ENCODE measurements at places on chromosomes 1 and 21. TPM values are rescaled to one million over a fixed set of nuclear protein-coding genes. Genes with fewer than 3 reads are reported as not detected.
A peak's percentile ranks its signal among the peaks of the same experiment; 100 is the strongest.

GRCh38 chr1:26900815-26901511, 696 bp upstream of the GPATCH3 start:
- peak overlapping the region; percentile 84 for H3K4me3 ChIP-seq
- peak overlapping the region; percentile 94 for H3K27ac ChIP-seq
- no peaks in the 10 kb centered on the region for H3K27me3 ChIP-seq
- peaks cover 6% of the 10 kb centered on the region for H3K36me3 ChIP-seq
- DNase-seq = no peak

DNA sequence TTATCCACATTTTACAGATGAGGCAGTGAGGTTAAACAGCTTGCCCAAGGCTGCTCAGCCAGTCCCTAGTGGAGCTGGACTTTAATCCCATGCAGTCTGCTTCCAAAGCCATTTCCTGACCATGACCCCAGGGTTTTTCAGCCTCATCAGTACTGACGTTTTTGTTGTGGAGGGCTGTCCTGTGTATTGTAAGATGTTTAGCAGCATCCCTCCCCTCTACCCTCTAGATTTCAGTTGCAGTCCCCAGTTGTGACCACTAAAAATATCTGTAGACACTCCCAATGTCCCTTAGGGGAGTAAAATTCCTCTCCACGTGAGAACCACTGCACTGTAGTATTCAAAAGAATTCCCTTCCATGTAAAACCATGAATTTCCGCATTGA, 30.2 kb upstream of the C1orf105 start:
- no peak overlapping the region for H3K4me3 ChIP-seq
- H3K27me3 ChIP-seq = no peaks in the 10 kb centered on the region
- H3K36me3 ChIP-seq = no peaks in the 10 kb centered on the region
- peak; percentile 13 for DNase-seq

DNA sequence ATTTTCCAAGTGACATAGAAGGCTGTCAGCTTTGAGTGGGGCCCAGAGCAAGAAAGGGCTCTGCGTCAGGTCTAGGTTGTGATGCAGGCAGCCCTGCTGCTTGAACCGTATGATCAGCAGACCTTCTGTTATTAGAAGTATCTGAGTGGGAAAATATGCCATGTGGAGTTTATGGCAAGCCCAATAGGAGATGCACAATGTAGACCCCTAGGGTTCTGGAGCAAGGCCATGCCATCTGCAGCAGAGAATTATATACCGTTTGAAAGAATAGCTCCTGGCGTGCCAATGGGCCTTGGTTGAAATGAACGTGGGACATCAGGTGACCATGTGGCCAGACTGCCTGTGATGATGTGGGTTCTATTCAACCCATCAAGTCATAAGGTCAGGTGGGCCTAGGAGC, 44.1 kb upstream of the ZBTB18 start:
- H3K4me3 ChIP-seq = no peak overlapping the region
- peaks cover 16% of the 10 kb centered on the region for H3K4me1 ChIP-seq
- no peak for DNase-seq
- H3K27ac ChIP-seq = no peak overlapping the region

- peak; percentile 65 for DNase-seq
- 0 out of 2 replicates have a peak overlapping the region, but pooled peaks have one; percentile 23 for H3K4me3 ChIP-seq
- H3K27me3 ChIP-seq = no peaks in the 10 kb centered on the region
Observed at GRCh38 chr1:207025146-207025880, 7.2 kb downstream of the C1orf116 start.

- no peaks in the 10 kb centered on the region for H3K27me3 ChIP-seq
- DNase-seq = peak; percentile 10
Observed at GRCh38 chr1:234655328-234656069, 45.5 kb upstream of the IRF2BP2 start.

DNA sequence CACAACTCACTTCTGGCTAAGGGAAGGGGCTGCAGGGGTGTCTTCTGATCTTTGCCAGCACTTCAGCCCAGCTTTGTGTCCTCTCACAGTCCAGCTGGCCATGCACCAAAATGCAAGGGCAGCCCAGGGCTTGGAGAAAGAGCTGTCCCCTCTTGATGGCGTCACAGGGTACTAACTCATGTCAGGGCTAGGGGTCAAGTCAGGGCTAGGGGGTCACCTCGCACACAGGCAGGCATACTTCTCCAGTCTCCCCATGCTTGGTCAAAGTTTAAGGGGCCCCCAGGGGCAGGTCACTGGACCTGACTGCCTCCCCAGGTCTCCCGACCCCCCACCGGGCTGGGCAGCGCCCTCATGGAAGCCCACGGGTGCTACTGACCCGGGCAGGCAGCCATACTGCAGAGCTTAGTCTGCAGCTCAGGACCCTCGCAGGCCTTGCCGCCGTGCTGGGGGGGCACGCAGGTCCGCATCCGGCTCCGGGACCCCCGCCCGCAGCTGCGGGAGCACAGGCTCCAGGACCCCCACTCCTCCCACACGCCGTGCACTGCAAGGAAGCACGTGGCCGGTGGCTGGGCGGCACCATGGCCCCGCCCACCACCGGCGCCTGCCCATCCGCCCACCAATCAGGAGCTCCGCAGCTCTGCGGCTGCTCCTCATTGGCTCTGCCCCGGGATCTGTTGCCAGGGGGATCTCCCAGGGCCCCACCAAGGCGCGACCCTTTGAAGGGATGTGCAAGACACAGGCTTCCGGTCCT, 21.5 kb downstream of the ADGRB2 start:
- no peaks in the 10 kb centered on the region for H3K36me3 ChIP-seq
- H3K27me3 ChIP-seq = no peaks in the 10 kb centered on the region
- no peak overlapping the region for H3K27ac ChIP-seq

DNA sequence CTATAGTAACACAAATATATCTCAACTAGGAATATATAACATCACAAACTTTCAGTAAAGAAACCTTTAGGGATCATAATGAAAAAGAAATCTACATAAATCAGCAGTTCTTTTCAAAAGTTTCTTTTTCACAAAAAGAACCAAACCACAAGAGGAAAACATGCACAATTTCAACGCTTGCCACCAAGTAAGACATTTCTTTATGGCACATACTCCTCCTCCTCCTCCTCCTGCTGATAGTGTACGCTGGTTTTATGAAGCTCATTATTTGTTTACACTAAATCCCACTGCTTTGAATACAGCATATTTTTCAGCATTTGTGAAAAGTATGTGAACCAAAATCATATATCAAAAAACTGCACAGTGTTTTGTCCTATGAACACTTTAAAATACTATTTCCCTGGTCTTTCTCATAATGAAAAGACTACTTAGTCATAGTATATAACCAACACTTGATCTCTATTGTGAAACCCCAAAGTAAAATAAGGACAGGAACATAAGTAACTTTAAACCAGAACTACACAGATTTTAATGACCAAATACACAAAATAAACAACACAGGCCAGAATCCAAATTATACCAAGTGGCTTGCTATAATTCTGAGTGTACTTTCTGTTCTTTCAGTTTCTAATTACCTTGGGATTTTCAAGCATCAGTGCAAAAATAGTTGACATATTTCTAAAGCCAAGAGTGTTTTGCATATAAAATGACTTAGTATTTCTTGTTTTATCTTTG, 184.2 kb downstream of the EIF4G3 start:
- no peaks in the 10 kb centered on the region for H3K27me3 ChIP-seq
- peaks cover 14% of the 10 kb centered on the region for H3K4me1 ChIP-seq
- H3K4me3 ChIP-seq = no peak overlapping the region
- no peaks in the 10 kb centered on the region for H3K36me3 ChIP-seq

GRCh38 chr1:211609120-211610024, 30.4 kb upstream of the SLC30A1 start:
- no peaks in the 10 kb centered on the region for H3K36me3 ChIP-seq
- no peak overlapping the region for H3K4me3 ChIP-seq
- no peak for DNase-seq
- H3K4me1 ChIP-seq = no peaks in the 10 kb centered on the region
- no peaks in the 10 kb centered on the region for H3K27me3 ChIP-seq

- no peaks in the 10 kb centered on the region for H3K36me3 ChIP-seq
- DNase-seq = no peak
- peaks cover 53% of the 10 kb centered on the region for H3K4me1 ChIP-seq
Observed at GRCh38 chr1:65177457-65177856, 29.5 kb downstream of the AK4 start.

GRCh38 chr1:14765773-14766172, 167.3 kb downstream of the KAZN start:
- no peak for DNase-seq
- no peak overlapping the region for H3K27ac ChIP-seq
- no peaks in the 10 kb centered on the region for H3K36me3 ChIP-seq
- peaks cover 37% of the 10 kb centered on the region for H3K4me1 ChIP-seq

DNA sequence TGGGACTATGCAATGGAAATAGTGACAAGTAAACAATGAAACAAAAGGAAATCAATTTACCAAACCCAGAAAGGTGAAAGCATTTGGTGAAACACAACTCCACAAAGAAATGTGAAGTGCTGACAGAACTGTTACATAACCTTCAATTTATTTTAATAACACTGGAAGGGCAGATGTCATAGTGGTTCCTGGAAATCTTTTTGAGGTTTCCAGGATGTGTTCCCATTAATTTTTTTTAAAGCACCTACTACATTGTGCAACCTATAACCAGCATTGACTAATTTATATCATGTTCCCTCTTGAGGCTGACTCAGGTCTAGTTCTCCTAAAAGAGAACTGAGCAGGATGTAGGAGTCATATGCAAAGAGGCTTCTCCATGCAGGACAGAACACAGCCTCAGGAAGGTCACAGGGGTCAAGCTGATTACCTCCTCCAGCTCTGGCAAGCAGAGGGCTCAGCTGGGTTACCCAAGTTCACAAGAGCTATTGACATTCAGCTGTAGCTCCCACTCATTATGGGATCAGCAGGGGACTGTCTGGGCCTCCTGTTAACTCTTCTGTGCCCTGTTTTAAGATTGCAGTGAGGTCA, 157.1 kb upstream of the NRIP1 start:
- H3K27me3 ChIP-seq = peaks cover 20% of the 10 kb centered on the region
- peaks cover 20% of the 10 kb centered on the region for H3K4me1 ChIP-seq
- no peak overlapping the region for H3K4me3 ChIP-seq
- DNase-seq = peak; percentile 82

PROK1 gene
- total RNA-seq = not detected

GJC2 gene
- total RNA-seq = 0.58 TPM

KCNH1 gene
- total RNA-seq = 0.19 TPM

TBX19 gene
- 0.82 TPM for total RNA-seq

LMX1A gene
- not detected for total RNA-seq

Measured in GM23338 (cell line).